Glutamatergic neuron (in vitro differentiated cells): ENCODE measurements at places on chromosomes 6 and 20. TPM values are rescaled to one million over a fixed set of nuclear protein-coding genes. Genes with fewer than 3 reads are reported as not detected.

Gene MROH8
- 2.6 TPM for total RNA-seq

DNA sequence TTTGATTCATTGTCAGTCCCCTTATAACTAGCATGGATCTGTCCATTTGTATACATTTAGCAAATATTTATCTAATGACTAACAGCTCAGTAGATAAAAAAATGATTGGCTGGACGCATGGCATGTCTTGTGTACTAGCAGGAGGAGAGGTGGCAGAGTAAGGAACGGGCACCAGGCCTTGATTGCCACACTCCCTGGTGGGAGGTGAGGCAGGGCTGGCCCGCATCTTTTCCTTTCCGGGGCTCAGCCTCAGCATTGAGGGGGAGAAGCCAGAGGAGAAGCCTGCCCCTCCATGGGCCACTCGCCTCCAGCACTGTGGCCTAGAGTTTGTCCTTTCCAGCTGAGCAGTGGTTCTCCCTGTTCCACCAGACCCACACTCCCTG, 84.9 kb upstream of the TMEM181 start:
- peak overlapping the region; percentile 41 for H3K27ac ChIP-seq
- peaks cover 2% of the 10 kb centered on the region for H3K36me3 ChIP-seq
- no peak overlapping the region for H3K4me3 ChIP-seq
- peaks cover 6% of the 10 kb centered on the region for H3K4me1 ChIP-seq
- no peak for DNase-seq
- no peaks in the 10 kb centered on the region for H3K27me3 ChIP-seq

Gene WDR27
- total RNA-seq: 64.8 TPM

DNA sequence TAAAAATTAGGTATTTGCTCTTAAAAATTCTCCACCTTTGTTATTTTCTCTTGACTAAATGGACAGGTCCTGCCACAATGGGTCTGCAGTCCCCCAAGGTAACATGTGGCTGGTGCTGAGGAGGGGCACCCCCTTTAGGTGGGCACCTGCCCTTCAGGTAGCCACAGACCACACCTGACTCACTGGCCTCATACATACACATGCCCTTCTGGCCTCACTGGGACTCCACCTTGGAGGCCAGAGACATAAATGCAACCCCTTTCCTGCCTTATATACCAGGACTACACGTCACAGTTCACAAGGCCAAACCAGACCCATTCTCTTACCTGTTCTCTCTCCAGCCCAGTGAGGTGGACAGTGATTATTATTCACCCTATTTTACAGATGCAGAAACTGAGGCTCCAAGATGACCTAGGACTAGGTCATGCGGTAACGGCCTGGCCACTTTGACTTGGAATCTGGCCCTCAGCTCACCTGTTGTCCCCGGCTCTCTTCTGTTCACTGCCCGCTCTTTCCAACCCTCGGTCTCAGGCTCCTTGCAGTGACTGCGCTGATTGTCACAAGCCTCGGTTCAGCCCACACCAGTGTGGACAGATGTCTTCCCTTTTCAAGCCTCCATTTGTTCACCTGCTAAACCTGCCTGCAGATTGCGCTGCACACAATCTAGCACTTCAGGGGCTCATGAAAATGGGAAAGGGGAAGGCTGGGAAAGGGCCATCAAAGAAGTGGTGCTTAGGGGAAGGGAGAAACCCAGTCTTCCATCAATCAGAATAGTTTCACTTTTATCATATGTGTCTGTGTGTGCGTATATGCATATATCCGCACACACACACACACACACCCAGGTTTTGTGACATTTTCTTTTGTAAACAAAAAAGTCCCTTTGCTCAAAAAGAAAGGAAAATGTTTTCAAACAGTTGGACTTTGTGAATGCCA, 121.7 kb downstream of the BCAS1 start:
- peaks cover 6% of the 10 kb centered on the region for H3K4me1 ChIP-seq
- no peak overlapping the region for H3K4me3 ChIP-seq
- H3K36me3 ChIP-seq: peaks cover 13% of the 10 kb centered on the region
- DNase-seq: no peak
- no peak overlapping the region for H3K27ac ChIP-seq
